NCI-H1417 treated with DMSO at 0.1 percent for 48 hours (cell line): ENCODE measurements at places on chromosomes 12 and 14.

GRCh38 chr14:59776468-59776867 is 94.1 kb downstream of the RTN1 start:
- DNase-seq: no peak

- no peak for DNase-seq
Measured at GRCh38 chr12:9792961-9793617, 32.4 kb upstream of the CD69 start.

DNA sequence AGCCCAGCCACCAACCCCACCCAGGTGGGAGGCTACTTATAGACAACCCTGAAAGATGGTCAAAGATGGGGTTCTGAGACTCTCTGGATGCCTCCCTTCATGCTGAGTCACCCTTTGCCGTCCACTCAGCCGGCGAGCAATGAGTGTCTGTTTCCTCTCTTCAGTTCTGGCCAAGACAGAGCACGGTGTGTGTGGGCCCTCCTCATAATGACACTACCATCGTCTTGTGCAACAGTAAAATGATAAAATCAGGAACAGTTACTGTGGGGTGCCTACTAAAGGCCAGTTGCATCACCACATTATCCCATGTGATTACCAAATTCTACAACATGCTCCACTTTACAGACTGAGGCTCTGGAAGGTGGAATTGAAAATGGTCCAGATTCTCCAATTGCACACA is 7.0 kb upstream of the BDKRB1 start:
- DNase-seq: no peak

DNA sequence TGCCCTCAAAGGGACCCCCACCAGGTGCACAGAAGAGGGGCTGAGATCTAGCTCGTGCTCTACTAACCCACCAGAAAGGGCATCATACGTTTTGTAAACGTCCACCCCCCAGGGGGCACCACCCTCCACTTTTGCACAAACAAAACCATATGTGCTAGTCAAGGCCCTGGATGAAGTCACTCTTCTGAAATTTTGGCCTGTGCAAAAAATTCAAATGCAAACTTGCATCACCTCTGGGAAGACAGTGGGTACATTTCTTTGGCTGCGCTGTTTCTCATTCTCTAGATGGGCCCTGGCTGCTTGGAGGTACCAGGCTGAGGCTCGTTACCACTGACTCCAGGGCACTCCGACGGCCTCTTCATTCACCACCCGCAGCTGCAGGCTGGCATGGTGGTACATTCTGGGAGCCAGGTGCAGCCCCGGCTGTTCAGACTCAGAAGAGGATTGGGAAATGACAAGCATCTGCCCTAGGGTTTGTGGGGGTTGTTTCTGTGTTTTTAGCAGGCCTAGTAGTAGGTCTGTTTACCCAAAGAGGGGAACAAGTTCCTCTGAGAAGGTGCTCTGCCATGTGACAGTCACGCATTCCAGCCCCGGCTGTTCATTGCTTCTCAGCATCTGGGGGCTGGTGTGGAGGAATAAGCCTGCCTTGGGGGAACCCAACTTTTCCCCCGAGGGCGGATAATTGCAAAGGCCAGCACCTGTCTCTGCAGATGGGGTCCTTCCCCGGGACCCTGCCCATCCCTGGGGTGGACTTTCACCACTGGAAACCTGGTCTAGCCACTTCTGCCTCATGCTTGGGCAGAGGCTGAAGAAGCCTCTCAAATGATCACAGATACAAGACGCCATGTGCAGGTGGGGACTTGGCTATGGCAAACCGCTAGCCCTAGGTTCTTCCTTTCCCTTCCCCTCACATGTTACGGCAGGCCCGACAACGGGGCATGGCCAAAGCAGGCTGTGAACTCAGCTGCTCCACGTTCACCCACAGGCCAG is 147.6 kb downstream of the DPF3 start:
- DNase-seq: no peak

GRCh38 chr12:42326541-42327226 is 717 bp downstream of the PPHLN1 start:
- no peak for DNase-seq

DNA sequence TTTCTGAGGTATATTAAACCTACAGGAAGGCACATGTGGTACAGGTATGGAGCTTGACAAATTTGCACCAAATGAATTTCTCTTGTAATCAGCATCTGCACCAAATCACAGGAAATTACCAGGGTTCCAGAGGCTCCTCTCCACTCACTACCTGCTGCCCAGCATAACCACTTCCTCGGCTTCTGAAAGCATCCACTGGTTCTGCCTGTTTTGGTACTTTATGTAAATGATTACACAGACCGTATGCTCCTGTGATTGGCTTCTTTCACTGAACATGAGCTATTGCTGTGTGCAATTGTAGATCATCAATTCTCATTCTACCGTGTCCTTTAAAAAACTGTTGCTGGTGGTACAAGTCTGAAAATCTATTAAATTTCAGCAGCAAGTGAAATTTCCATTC is 522.1 kb downstream of the TMEM132D start:
- no peak for DNase-seq

DNA sequence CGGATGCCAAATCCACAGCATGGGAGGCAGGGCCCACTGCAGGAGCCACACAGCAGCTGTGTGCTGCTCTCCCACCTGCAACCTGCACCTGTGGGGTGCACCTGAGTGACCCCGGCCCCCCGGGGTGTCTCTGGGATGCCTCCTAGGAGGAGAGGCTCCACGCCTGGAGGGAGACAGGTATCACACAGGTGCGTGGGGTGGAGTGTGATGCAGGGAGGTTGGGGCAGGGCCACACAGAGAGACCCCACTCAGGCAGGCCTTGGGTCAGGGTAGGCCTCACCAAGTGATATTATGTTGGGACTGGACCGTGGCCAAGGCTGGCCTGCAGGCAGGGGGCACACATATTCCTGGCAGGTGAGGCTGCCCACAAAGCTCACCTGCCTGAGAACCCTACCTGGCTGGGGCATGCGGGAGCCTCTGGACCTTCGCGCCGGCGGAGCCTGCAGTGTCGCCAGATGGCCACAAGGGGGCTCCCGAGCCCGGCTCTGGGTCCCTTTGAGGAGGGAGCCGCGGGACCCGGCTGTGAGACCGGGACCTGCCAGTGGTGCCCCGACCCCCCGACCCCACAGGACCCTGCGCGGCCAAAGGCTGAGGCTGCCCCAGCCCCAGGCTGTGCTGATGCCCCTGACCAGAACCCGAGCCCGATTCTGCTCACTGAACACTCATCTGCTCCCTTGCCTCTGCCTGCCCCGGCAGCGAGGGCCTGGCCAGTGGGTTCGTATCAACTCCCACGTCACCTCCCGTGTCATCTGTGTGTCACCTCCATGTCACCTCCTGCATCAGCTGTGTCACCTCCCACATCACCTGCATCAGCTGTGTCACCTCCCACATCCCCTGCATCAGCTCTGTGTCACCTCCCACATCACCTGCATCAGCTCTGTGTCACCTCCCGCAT is 11.4 kb downstream of the TMEM121 start:
- DNase-seq: no peak

DNA sequence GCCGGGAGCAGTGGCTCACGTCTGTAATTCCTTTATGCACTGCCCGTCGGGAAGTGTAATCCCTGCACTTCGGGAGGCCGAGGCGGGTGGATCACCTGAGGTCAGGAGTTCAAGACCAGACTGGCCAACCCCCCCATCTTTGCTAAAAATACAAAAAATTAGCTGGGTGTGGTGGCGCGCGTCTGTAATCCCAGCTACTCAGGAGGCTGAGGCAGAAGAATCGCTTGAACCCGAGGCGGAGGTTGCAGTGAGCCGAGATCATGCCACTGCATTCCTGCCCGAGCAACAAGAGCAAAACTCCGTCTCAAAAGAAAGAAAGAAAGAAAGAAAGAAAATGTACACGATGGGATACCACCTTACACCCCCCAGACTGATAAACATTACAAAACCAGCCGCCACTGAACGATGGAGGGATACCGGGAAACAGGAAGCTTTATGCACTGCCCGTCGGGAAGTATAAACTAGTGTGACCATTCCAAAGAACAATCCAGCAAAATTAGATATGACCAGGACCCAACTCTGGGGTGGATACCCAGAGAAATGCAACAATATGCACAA is 1.1 kb downstream of the ABCD4 start:
- DNase-seq: no peak

GRCh38 chr12:120211243-120211903 is 10.5 kb upstream of the RPLP0 start:
- no peak for DNase-seq

- DNase-seq: no peak
Measured at GRCh38 chr12:6340032-6340638, 1.7 kb downstream of the TNFRSF1A start.

DNA sequence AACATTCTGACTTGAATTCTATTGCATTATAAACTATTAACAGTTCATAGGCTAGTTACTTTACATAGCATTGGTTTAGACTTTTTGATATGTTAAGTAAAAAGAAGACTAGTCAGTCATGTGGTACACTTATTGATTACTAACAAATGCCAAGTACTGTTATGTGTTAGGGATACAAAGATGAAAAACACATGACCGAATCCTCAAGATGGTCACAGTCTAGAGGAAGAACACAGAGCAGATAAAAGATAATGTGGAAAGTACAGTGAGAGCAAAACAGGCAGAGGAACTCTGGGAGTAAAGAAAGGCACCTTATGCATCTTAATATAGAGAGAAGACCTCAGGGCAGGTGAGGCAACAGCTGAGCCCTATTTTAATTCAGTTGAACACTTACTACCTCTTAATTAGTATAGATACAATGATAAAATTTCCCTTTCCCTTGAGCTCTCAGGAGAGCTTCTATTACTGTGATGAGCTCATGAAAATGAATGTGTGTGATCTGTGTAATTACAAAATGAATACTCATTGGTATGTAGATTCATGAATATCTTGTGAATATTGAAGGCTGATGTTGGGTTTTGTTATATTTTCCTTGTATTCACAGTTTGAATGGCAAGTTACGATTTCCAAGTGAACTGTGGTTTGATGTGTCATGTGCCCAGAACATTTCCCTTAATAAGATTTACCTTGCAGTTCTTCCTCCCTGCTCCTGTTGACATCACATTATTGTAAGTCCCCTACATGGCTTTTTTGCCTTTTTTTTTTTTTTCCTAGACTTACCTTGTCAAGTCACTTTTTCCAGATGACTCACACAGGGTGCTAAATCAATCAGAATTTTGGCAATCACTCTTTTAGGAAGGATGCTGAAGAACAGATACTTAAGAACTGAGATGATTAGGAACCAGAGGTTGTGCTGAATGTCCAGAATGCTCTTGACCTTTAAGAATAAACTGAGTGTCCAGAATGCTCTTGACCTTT is 29.5 kb upstream of the MSRB3 start:
- DNase-seq: no peak

GRCh38 chr12:103745962-103746361 is 95.1 kb downstream of the NT5DC3 start:
- DNase-seq: no peak

DNA sequence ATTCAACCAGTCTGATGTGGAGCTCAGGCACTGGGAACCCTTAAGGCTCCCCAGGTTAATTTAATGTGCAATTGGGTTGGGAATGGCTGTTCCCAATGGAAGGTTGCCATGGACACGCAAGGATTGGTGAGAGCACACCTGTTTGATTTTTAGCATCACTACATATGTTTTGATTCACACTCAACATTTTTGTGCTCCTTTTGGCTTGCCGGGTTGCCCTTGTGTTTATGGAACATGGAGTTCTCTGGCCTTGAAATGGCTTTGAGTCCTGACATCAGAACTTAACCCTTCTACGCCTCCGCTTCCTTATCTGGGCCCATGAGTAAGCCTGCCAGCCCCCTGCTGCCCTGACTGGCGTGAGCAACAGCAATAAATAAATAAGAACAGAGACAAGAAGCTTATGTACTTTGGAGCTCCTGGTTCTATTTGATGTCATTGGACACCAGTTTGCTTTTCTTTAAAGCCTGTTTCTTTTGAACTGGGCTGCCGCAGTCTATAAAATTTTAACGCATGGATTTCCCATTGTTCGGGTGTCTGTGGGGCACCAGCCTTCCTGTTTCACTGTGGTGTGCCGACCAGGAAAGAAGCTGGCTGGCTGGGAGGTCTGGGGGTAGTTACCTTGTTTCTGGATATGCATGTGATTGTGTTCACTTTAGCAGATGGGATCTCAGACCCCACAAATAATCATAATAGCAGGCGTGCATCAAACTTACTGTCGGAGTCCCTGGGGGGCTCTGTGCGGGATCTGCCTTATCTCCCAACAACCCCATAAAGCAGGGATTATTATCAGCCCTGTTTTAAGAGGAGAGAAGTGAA is 27.8 kb downstream of the TBX3 start:
- no peak for DNase-seq

GRCh38 chr14:63677891-63678379 is 36.3 kb upstream of the WDR89 start:
- DNase-seq: no peak

GRCh38 chr14:103749860-103750259 is 34.2 kb downstream of the ZFYVE21 start:
- no peak for DNase-seq

GRCh38 chr14:78016532-78016931 is 153.6 kb upstream of the NRXN3 start:
- no peak for DNase-seq

- no peak for DNase-seq
Measured at GRCh38 chr12:105626653-105627052, 296.2 kb downstream of the C12orf75 start.

DNA sequence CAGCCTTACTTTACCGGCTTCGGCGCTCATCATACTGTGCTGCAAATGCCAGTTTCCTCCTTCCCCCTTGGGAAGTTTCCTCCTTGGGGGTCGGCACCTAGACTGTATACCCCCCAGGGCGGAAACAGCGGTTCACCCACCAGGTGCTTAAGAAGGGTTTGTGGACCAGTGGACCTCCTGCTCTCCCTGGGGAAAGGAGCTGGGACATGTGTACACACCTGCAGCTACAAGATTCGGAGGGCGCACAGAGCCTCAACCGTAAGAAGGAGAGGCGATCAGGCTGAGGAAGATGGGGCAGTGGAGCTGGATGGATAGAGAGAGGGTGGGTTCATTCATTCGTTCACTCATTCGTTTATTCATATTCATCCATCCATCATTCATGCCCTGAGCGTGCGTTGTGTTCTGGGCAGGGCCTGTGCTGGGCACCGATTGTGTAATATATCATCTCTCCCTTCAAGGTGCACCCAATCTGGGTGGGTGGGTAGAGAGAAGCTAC is 717 bp upstream of the ZNF839 start:
- no peak for DNase-seq

DNA sequence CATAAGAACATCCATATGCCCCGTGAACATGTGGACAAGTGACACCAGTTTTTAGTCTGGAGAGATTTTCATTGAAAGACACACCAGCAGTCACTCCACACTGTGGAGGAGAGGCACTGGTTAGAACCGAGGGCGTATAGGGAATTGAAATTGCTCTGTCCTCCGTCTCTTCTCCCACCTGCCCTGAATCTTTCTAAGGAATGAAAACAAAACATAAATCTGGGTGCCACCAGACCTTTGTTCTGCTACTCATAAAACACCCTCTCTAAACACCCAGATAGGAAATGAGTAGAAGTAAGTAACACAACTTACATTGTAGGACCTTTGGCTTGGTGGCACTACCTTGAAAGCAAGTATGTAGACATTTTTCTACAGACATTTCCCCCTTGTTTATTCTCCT is 37.1 kb upstream of the STON2 start:
- no peak for DNase-seq

DNA sequence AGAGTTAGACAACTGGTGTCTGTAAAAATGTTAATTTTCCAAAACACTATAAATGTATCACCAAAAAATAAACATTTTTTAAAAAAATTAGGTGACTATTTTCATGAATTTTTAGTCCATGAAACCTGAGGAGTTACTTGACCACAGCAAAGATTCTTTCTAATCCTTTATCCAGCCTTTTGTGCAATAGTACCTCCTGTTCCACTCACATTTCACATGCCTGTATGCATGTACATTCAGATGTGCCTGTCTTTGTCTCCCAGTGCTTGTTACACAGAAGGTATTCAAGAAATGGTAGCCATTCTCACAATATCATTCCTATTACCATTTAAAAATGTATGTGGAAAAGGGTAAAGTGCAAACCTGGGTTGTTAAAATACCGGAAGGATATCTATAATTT is 857.0 kb downstream of the DIO2 start:
- DNase-seq: no peak
